ENCODE measurements at places on chromosomes 3 and 15. TPM values are rescaled to one million over a fixed set of nuclear protein-coding genes. Genes with fewer than 3 reads are reported as not detected.

MAPK6 gene
- 17.6 TPM for total RNA-seq

ANKRD34C gene
- total RNA-seq, result not detected

TRIM71 gene
- not detected for total RNA-seq

ASB14 gene
- total RNA-seq, result 13.4 TPM

SATB1 gene
- total RNA-seq, result 41.7 TPM

CP gene
- 4.7 TPM for total RNA-seq

DLEC1 gene
- total RNA-seq, result 0.16 TPM

UBAP1L gene
- 1.6 TPM for total RNA-seq

SLC9A9 gene
- total RNA-seq, result 7.2 TPM

FYTTD1 gene
- total RNA-seq, result 66.9 TPM

MESP1 gene
- total RNA-seq, result 11.6 TPM

GYG1 gene
- 171 TPM for total RNA-seq

CIB1 gene
- 71.6 TPM for total RNA-seq
